Smooth muscle cell of bladder (primary cell): ENCODE measurements at places on chromosomes 5 and 9. TPM values are rescaled to one million over a fixed set of nuclear protein-coding genes. Genes with fewer than 3 reads are reported as not detected.

The SLC1A3 gene
- 1.1 and 3.5 TPM in 2 replicates for total RNA-seq

The SLC46A2 gene
- not detected in 2 replicates for total RNA-seq

The WDR38 gene
- not detected in 2 replicates for total RNA-seq

The APC gene
- 32.4 and 35.0 TPM in 2 replicates for total RNA-seq

The CBY3 gene
- total RNA-seq: not detected in 2 replicates

The CERCAM gene
- 71.5 and 120 TPM in 2 replicates for total RNA-seq

The ZBTB26 gene
- total RNA-seq: 2.4 and 3.6 TPM in 2 replicates

The ANKRD31 gene
- total RNA-seq: 0.09 and 0.14 TPM in 2 replicates

The ADAMTSL2 gene
- 2.3 TPM in 2 replicates for total RNA-seq

The ANGPTL2 gene
- 125 and 167 TPM in 2 replicates for total RNA-seq

The PAX5 gene
- not detected in 2 replicates for total RNA-seq
